ENCODE measurements at places on chromosomes 12 and 14.

- no peak for DNase-seq
Observed at GRCh38 chr12:2722806-2723205, 72.0 kb upstream of the FKBP4 start.

DNA sequence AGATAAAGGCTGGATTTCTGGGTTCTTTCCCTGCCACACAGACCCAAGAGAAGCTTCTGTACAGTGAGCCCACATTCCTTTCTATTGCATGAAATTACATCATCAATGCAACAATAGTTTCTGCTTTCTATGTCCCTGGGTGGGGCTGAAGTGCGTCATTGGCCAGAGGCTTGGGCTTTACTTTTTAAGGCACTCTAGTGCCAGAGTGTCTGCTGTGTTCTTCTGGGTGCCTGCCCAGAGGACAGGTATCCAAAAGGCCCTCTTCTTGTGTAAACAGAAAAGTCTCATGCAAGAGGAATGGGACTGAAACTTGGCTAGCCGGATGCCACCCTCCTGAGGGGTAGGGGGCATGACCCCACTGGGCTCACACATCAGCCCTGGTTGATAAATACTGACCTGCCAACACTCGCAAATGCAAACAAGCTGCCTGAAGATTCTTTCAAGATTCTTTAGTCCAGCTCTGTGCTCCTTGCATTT is 5.9 kb downstream of the KRT86 start:
- no peak for DNase-seq

GRCh38 chr12:65609359-65609771 is 214.9 kb upstream of the HMGA2 start:
- DNase-seq = no peak

DNA sequence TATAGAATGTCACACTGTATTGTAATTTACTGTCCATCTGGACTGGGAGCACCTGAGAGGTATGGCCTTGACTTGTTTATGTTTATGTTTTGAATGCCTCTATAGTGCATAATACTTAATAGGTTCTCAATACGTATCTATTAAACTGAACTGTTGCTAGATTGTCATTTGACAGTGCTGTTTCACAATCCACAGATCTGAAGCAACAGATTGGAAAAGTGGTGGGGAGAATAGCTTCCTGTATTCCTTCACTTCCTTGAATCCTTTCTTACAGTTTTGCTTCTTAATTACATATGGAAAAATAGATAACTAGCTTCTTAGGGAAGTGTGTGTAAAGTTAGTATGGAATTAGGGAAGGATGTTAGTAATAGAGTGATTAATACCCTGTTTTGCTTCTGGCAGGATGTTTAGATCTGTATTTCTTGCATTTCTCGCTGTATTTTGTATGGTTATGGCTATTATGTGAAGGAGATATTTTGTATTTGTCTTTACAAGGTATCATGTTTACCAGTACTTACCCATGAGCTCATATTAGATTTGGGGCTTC is 4.5 kb downstream of the CNOT2 start:
- DNase-seq = no peak

GRCh38 chr14:102729268-102729667 is 48.0 kb upstream of the TRAF3 start:
- no peak for DNase-seq

- DNase-seq = peak; percentile 23
Observed at GRCh38 chr14:88323523-88324199, 592 bp upstream of the KCNK10 start.

GRCh38 chr12:54937376-54937775 is 47.2 kb downstream of the TESPA1 start:
- no peak for DNase-seq

DNA sequence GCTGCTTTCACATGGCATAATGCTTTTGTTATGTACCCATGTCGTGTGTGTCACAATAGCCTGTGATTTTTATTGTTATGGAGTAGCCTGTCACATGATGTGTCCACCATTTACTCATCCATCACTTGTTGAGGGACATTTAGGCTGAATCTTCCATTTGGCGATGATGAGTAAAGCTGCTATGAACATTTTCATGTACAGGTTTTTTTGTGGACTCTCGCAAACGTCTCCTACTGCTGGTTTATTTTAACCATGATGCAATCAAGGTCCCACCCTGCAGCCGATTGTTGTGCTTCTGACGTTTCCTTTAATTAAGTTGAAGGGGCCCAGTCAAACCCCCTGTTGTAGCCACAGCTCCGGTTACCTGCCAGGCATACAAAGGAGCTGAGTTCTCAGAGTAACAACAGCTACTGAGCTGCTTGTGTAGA is 63.2 kb downstream of the ZNF664 start:
- no peak for DNase-seq

GRCh38 chr14:106511006-106511799 is 984.8 kb downstream of the TMEM121 start:
- DNase-seq = no peak

- no peak for DNase-seq
Observed at GRCh38 chr14:97780804-97781203, 983.6 kb downstream of the VRK1 start.

- DNase-seq = no peak
Observed at GRCh38 chr12:51788876-51789275, 59.6 kb downstream of the FIGNL2 start.

DNA sequence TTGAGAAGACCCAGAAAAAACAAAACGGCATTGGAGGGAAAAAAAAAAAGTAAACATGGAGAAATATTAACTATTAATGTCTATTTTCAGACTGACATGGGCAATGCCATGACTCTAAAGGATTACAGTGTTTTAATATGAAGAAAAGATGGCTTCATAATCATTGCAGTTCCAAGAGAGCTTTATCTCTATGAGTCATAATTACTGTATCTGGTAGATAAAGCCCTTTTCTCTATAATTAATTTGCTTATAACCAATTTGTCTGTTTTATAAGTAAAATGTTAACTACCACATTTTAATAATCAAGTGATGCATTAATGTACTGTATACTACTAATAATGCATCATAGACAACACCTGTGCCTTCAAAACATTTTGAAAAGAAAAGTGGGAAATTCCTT is 59.7 kb downstream of the CLIP1 start:
- DNase-seq = no peak

GRCh38 chr14:64232095-64232838 is 61.9 kb downstream of the ESR2 start:
- DNase-seq = no peak

DNA sequence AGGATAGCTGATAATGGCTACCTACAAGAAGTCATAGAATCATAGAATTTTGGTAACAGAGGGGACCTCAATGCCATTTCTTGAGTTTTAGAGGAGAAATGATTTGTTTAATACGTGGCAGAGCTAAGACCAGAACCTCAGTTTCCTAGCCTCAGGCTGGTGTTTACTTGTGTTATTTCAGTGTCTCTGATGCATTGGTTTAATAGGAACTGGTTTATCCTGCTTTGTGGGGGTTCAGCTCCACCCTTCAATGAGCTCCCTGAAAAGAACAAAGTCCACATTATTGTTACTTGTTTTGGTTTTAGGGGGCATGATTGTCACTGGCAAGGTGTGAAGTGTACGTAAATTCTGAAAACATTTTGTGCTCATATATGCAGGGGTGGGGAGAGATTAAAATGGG is 55.4 kb downstream of the AKAP6 start:
- no peak for DNase-seq

DNA sequence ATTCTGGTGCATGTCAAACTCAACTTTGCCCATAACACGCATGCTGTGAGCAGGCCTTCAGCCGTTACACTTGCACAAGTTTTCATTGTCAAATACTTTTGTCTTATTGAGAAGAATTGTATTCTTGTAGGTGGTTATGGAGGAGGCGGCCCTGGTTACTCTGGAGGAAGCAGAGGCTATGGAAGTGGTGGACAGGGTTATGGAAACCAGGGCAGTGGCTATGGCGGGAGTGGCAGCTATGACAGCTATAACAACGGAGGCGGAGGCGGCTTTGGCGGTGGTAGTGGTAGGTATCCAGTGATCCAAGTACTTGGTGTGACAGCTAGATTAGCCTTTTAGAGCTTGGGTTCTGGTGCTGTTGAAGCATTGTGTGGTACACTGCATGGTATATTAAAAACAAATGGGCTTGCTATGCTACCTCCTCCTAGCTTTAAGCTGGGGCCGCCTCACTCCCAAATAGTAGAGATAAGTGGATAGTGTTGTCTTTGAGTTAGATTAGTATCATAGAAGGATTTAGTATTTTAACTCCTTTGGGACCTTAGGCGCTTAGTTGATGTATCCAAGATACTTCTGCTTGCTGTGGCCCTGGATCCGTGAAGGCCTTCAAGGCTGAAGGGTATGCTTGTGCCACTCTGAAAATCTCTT is 2.5 kb downstream of the HNRNPA1 start:
- no peak for DNase-seq

DNA sequence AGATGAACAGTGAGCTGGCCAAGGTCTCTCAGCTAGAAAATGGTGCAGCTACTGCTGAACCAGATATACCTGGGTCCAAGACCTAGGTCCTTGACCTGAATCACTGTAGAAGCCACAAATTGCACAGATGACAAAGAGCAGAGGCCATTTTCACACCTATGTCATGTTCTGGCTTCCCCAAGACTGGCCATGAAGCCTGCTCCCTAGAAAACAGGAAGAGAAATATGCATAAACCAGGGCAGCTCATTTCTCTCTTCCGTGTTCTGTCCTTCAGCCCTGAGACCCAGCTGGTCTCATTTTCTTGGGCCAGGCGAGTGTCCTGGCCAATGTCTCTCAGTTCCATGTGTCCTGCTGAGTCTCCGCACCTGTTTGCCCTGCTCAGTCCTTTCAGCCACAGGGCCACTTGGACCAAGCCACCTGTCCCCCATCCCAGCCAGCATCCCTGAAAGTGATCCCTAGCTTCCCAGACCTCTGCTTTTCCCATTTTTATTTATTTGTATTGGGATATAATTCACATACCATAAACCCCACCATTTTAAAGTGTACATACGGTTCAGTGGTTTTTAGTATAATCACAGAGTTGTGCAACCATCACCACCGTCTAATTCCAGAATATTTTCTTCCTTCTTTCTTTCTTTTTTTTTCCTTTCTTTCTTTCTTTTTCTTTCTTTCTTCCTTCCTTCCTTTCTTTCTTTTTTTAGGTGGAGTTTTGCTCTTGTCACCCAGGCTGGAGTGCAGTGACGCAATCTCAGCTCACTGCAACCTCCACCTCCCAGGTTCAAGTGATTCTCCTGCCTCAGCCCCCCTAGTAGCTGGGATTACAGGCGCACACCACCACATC is 27.0 kb downstream of the P2RX7 start:
- no peak for DNase-seq

DNA sequence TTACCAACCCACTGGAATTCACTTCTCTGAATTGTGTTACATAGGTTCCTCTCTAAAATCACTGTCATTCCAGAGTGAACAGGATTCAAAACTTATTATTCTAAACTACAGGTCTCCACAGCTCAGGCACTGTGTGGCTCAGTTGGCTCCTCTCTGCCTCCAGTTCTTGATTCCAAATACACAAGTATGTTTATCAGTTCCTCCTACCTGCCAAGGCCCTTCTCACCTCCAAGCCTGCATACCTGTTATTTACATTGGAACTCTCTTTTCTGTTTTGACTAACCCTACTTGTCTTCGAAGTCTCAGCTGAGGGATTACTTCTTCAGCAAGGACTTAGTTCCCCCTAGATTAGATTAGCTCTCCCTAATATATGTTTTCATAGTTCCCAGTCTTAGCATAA is 397.6 kb upstream of the TMTC1 start:
- DNase-seq = no peak

DNA sequence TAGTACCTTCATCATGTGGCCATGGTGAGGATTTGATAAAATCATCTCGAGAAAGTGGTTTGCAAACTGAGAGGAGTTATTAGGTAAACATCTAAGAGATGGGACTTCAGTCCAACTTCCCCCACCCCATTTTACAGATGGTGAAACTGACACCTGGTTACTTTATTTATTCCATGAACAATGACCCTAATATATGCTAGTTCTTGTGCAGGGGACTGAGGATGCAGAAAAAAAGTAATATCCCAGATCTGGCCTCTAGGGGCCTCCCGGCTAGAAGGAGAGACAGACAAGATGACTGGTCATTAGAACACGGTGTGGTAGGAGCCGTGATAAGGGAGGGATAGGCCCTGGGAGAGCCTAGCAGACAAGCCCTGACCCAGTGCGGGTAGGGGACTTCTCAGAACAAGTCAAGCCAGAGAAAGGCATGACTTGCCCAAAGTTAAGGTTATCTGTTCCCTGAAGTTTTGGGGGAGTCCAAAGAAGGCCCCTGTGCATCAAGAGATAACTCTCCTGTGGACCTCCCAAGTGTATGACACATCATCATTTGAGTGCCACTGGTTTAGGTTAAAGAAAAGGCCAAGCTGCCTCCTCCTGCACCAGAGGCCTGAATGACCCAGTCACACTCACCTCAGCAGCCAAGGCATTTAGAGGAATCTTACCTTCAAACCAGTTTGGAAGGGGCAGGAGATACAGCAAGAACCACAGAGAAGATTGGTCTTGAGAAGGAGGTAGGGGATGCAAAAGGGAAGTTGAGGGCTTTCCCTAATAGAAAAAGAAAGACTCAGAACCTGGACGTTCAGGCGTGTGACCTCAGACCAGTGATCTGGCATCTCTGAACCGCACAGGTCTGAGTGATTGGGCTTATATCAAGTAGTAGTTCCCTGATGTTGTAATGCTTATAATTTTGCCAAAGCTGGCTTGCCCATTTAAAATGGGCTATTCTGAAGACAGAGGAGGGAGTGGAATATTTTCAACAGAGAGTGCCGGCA is 1.6 kb downstream of the CMKLR1 start:
- no peak for DNase-seq

- no peak for DNase-seq
Observed at GRCh38 chr12:53295891-53296219, 513 bp downstream of the PFDN5 start.

DNA sequence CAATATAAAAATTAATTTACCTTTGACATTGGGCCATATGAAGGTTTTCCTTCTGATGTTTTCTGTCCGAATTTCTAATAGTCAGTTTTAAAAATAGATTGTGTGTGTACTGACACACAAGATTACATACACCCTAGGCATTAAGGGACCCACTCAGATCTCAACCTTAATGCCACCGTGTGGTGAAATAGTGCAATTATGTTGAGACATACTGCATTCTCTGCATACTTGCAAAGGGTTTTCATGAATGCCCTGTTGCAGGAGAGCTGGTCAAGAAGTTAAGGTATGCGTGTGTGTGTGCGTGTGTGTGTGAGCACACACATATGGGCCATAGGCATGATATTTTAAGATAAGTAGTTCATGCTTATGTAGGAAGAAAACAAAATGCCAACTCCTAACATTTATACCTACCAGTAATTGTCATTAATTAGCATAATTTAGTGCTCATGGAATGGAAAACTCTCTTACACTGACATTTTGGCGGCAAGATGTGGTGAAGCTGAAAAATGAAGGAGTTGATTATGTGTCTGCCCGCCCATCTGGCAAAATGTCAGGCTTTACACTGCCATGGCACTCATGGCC is 58.8 kb downstream of the PIK3C2G start:
- DNase-seq = no peak

- DNase-seq = no peak
Observed at GRCh38 chr14:104131968-104132732, 6.2 kb upstream of the KIF26A start.

GRCh38 chr12:1811281-1811947 is 9.0 kb upstream of the LRTM2 start:
- no peak for DNase-seq

- no peak for DNase-seq
Observed at GRCh38 chr12:131383741-131384543, 326.9 kb upstream of the SFSWAP start.

GRCh38 chr12:44649693-44650092 is 226.4 kb downstream of the NELL2 start:
- no peak for DNase-seq
